ENCODE measurements at places on chromosomes 11 and 22. TPM values are rescaled to one million over a fixed set of nuclear protein-coding genes. Genes with fewer than 3 reads are reported as not detected.

DNA sequence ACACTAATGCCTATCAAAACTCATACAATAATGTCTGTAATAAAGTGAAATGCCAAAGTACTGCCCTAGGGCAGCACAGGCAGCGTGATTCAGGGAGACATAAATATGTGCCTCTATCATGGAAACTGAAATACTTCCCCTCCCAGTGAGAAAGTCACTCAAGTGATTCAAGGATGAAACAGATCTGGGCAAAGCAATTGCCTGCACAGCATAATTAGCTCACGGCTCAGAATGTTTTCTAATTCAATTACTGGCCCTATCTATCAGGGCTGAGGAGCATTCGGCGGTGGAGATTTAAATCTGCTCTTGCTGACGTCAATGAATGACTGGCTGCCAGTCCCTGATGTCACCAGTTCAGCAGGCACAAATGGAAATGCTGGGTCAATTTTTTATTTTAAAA is 27.7 kb upstream of the PPP2R1B start:
- DNase-seq = peak; percentile 57

DNA sequence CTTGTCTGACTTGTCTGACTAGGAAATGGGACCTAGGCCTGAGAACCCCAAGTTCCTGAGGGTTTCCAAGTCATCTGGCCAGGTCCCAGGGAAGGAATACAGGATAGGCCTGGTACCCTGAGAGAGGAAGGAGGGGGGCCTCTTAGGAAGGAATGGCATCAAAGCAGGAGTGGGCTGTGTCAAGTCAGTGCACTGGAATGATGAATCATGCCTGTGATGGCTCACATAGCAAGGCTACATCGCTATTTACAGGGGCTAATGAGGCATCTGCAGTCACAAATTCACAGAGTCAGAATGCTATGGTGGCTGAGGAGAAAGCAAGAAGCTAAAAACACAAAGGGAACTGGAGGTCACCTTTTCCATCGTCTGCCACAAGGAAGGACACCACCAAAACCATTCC is 247.3 kb downstream of the NXPE2 start:
- DNase-seq = no peak

UBE2L6 gene
- 53.0 TPM for total RNA-seq

- DNase-seq = no peak
Measured at GRCh38 chr11:128458321-128458720, 129.0 kb downstream of the ETS1 start.

NPAS4 gene
- total RNA-seq = not detected

DNA sequence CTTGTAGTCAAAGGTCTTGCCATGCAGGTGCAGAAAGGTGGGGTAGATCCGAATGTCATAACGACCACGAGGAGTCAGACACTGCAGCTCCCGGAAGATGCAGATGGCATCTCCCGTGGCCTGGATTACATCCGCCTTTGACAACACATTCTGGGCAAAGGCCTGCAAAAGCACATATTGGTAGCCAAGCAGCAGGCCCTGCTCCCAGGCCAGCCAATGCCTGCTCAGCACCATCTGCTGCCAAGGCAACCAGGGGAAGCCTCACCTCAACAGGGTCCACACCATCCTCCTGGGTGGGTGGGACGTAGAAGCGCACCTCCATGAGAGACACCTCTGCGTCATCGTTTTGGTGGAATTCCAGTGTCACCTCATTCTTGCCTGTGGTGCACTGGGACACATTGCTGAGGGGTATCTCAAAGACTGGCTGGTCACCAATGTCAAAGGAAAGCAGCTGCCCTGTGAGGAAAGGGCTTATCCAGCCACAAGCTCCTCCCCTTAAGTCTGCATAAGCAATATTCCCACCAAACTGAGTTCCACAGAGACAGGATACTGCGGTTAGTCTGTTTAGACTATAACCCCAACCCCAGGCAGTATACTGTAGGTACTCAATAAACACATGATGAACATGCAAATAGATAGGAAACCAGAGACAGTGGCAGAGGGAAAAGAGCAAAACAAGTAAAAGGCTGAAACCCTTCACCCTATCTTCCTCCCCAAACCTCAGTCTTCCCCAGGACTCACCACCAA is 2.8 kb downstream of the SSRP1 start:
- no peak for DNase-seq

GRCh38 chr11:35182317-35182939 is 43.5 kb downstream of the CD44 start:
- DNase-seq = no peak

- DNase-seq = no peak
Measured at GRCh38 chr22:44707752-44708151, 5.7 kb downstream of the PRR5 start.

DNA sequence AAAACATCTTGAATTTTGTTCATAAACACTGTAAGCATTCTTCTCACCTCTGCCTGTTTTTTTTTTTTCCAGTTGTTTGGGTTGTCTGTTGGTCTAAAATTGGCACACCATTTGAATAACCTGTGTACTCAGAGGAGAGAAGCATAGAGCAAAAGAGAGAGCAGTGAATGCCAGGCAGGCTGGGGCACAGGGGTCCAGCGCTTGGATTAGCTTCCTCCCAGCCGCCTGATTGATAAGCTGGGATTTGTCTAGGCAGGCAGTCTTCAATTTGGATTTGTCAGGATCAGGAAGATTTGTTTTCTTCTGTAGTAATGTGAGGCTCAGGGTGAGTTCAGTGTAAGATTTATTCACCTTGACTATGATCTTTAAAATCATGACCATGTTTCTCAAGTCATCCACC is 59.0 kb downstream of the ARL14EP start:
- no peak for DNase-seq

DNA sequence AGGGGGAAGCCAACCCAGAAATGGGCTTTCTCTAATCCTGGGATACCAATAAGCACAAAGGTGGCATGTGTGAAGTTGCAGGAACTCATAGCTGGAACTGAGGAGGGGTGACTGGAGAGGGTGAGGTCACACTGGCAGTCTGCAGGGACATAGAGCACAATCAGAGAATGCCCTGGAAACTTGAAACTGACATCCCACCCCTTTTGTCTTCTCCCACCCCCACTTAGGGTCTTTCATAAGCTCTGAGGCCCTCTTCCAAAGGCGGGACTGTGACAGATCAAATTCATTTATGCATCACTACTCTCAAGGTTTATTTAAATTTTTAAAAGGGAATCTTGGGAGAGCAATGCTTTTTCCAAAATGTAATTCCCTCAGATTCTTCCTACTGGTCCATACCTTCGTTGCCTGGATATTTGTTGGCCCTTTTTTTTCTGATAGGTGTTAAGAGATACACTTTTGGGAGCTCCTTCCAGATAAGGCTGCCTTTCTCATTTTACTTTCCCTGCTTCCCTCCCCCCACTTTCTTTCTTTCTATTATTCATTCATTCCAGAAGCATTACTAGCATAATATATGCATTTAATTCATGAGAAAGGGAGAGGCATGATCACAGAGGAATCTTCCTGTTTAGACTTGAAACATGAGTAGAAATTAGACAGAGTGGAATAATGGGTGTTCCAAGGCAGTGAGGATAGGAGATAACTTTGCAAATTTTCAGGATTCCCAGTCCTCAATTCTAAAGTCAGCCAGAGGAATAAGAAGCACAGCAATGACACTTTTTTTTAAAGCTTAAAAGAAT is 14.8 kb downstream of the OR51E2 start:
- no peak for DNase-seq

GRCh38 chr11:16909359-16910035 is 104.7 kb downstream of the PLEKHA7 start:
- no peak for DNase-seq

- no peak for DNase-seq
Measured at GRCh38 chr22:43830931-43831560, 18.9 kb upstream of the EFCAB6 start.

GRCh38 chr11:127226949-127227348 is 226.4 kb upstream of the KIRREL3 start:
- DNase-seq = no peak

DNA sequence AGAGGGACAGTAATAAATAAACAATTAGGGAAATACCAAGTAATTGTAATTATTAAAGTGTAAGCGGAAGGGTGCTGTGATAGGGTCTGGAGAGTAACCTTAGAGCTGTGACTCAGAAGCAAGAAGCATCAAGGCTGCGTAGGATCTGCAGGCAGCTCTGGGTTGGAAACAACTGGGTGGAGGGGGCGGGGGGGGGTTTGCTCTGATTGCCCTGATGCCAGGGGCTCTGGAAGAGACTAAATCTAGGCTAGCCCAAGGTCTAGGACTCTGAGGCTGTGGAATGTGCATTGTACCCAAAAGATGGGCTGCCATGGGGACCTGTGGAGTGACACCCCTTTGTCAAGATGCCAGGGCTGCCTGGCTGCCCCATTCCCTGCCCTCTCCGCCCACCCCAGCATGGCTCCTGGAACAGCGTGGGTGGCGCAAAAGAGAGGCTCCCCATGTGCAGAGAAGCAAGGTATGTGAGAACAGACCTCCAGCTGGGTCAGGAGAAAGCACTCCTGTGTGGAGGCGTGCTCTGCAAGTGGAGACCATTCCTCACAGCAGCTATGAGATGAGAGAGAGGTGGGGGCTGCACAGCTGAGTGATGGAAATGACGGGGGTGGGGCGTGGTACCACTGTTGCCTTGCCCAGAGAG is 101.1 kb upstream of the CRYBB3 start:
- no peak for DNase-seq

KIF18A gene
- 0.13 TPM for total RNA-seq

DNA sequence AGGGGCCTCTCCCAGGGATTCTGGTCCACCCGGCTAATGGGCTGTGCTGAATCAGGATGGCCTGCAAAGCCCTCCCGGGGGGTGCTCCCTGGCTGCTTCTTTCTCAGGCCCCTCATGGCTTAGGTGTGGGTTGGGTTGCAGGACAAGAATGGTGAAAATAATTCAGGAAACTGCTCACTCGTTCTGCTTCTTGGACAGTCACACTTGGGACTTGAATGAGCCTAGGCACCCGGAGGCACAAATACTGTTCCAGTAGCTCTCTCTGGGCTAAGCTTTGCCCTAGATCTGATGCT is 83.2 kb downstream of the TRIM29 start:
- peak; percentile 16 for DNase-seq

KCNJ11 gene
- 4.0 TPM for total RNA-seq

FOLH1 gene
- 17.9 TPM for total RNA-seq

DNA sequence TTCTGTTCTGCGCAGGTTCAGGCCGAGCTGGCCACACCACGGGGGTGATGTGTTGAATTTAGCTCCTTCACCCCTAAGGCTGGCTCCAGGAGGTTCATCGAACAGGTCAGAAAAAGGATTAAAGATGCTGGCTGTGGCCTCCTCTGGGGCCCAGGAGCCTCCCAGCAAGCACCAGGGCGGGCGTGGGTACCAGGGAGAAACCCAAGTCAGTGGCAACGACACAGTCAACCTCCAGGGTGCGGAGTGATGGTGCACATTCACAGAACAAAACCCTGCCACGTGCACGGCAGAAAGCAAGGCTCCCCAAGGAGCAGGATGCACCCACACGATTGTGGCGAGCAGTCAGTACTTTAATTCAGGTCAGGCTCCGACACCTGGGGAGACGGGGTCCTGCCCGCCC is 10.8 kb downstream of the C11orf24 start:
- no peak for DNase-seq

GRCh38 chr11:25993016-25993415 is 338.9 kb upstream of the ANO3 start:
- no peak for DNase-seq

- DNase-seq = no peak
Measured at GRCh38 chr11:119121811-119122124, 388 bp downstream of the HINFP start.

- no peak for DNase-seq
Measured at GRCh38 chr22:45179276-45180049, 15.7 kb downstream of the NUP50 start.

ZBTB16 gene
- 160 TPM for total RNA-seq

DNA sequence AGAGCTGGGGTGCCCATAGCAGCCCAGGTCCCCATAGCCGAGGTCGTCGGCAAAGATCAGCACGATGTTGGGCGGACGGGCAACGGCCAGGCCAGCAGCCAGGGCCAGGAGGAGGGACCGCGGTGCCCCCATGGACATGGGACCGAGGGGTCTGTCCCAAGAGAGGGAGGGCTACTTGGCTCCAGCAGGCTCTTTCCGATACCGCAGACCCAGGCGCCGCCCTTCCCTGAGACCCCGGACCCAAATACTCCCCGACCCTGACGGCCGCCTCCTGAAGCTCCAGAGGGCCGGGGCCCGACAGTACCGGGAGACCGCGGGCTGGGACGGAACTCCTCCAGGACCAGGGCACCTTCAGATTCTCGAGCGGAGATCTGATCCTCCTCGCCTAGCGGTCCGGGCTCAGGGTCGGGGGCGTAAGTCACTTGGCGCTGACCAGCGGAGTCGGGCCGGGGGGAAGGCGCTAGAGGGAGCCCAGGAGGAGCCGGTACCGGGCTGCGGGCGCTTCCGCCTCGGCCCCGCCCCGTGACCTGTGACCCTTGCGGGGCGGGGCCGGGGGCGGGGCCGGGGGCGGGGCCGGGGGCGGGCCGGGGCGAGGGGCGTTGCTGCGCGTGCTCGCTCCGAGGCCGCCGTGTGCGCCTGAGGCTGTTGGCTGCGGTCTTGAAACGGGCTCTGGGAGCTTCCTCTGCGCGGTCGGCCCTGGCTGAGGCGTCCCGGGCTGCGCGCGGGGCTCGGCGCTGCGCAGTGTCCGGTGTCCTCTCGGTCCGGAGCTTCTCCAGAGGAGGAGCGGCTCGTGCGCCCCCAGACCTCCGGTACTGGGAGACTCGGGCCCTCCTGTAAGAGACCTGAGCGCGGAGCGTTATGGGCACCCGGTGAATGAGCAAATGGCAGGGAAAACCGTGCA is at the start of gene ARSA:
Gene ARSA (minus strand): TSS at position 511 of the 901 bp plus-strand sequence. CDS start 373 bp downstream, at position 138.
- peak; percentile 88 for DNase-seq

GRCh38 chr11:75894036-75894585 is 79.1 kb downstream of the UVRAG start:
- no peak for DNase-seq

GRCh38 chr11:120805960-120806555 is 217.8 kb upstream of the TBCEL start:
- no peak for DNase-seq

GRCh38 chr11:67266449-67267187 is at the start of gene GRK2:
Gene GRK2, plus strand, starts transcription at chr11:67266473. Its CDS starts 227 bp downstream, at chr11:67266700.
- DNase-seq = no peak

POU2AF2 gene
- not detected for total RNA-seq

OPCML gene
- total RNA-seq = 0.05 TPM

- DNase-seq = no peak
Measured at GRCh38 chr22:23246982-23247766, 66.9 kb downstream of the BCR start.

Measured in left lobe of liver (tissue), 2 donors.